ENCODE measurements at places on chromosomes 7 and 10.

GRCh38 chr10:130957423-130957822 is 354.1 kb downstream of the TCERG1L start:
- DNase-seq: no peak

DNA sequence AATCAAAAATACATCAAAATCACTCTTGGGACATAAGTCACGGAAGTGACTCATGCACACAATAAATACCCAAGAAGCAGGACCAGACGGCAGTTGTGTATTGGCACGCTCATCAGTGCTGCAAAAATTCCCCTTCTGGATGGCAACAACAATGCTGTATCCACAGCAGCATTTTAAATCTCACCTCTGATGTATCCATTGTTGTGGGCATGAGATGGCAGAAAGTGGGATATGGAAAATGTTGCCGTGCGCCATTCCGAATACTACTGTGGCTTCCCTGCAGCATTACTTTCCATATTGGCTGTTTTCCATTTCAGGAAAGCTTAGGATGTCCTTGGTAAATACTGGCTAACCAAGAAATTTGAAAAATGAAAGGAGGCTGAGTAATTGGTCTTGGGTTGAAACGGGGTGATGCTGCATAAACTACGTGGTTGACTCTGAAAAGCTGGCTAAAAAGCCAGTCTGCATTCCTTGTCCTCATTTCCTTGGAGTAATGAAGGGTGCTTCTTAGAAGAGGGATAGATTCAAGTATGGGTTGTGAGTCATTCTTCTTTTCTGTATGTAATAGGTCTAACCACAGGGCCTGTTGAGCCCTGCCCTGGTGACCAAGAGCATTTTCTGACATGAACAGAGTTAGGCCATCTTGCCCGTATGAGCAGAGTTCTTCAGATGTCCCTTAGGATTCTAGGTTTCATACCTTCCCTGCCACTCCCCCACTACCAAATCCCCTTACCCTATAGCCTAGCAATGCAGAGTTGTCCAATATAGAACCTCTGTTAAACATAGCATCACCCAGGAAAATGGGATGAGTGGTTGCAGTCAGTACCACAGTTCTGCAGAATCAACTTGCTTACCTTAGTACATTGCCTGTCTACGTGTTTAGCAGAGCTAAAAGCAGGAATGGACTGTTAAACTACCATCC is 36.3 kb upstream of the TOMM7 start:
- peak; percentile 34 for DNase-seq

- DNase-seq: no peak
Measured at GRCh38 chr10:45151467-45152214, 150.9 kb downstream of the ZNF22 start.

GRCh38 chr10:61139592-61139953 is 195.6 kb upstream of the RHOBTB1 start:
- no peak for DNase-seq

DNA sequence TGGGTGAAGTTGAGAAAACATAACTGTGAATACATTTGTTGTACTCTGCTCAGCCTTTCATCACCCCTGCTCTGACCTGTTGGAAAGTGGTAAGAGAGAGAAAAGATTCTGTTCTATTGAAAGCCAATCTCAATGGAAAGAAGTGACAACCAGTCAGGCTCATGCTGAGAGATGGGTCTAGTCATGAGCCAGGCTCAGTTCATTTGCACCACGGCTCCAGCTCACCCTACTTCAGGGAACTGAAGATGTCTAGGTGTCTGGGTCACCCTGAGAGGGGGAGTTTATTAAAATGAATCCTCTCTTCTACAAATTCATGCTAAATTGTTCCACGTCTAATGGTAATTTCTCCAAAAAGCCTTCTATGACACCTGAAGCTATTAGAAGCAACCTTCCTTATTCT is 12.1 kb upstream of the FAS start:
- no peak for DNase-seq

DNA sequence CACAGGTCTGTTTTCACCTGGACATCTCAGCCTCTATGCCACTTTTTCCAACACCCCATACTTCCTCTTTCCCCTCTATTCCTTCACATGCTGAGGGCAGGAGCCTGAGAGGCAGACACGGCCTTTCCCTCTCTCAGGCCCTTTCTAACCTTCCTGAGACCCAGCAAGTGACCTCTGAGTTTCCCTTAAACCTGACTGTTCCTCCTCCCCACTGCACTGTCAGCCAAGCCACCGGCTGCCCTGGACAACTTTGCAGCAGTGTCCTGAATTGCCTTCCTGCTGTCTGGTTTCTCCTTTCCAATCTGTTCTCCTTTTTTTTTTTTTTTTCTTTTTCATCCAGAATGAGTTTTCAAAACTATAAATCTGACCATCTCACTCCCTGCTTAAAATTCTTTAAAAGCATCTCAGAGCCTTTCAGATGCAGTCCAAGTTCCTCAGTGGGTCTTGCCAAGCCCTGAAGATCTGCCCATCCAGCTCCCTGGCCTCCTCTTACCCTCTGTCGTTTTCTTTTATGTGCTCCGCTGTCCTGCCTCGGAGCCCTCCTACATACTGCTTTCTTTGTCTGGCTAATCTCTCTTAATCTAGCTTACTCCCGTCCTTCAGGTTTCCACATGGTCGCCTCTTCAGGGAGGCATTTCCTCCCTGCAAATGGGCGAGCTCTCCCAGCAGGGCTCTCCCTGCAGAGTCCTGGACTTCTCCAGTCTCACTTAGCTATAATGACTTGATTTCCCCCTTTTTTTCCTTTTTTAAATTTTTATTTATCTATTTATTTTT is 30.5 kb downstream of the SLC13A4 start:
- DNase-seq: no peak

DNA sequence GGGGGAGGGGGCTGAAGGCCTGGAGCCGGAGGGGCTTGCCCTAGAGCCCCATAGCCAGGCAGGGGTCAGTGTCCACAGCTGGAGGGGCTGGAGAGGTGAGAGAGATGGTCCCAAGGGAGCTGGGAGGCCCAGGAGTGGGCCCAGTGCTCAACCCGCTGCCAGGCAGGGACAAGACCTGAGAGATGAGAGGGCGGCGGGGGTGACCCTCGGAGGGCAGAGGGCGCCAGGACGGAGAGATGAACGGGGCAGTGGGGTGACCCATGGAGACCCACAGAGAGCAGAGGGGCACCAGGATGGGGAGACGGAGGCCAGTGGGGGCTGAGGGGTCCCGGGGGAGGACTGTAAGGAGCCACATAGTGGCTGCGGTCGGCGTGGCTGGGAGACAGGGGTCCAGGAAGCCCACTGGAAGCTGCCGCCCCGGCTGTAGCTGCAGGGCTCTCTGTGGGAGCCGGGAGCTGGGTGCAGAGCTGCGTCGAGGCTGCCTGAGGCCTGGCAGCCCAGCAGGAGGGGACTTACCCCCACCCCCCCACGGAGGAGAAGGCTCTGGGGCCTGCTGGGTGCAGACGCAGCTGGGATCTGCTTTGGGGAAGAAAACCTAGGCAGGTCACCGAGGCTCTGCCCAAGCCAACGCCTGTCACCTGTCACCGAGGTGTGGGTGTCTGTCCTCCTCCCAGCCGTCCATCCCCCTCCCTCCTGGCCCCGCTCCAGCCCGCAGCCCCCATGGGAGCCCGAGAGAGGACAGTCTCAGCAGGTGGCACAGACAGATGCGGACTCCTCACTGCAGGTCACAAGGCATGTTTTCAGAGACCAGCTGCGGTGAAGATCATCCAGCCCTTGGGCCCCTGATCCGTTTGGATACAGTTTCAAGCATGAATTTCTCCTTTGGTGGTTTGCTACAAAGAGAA is 25.1 kb downstream of the PWWP2B start:
- peak; percentile 66 for DNase-seq

- DNase-seq: no peak
Measured at GRCh38 chr10:36640626-36641025, 484.8 kb upstream of the ANKRD30A start.

- no peak for DNase-seq
Measured at GRCh38 chr7:17524746-17525145, 226.3 kb downstream of the AHR start.

DNA sequence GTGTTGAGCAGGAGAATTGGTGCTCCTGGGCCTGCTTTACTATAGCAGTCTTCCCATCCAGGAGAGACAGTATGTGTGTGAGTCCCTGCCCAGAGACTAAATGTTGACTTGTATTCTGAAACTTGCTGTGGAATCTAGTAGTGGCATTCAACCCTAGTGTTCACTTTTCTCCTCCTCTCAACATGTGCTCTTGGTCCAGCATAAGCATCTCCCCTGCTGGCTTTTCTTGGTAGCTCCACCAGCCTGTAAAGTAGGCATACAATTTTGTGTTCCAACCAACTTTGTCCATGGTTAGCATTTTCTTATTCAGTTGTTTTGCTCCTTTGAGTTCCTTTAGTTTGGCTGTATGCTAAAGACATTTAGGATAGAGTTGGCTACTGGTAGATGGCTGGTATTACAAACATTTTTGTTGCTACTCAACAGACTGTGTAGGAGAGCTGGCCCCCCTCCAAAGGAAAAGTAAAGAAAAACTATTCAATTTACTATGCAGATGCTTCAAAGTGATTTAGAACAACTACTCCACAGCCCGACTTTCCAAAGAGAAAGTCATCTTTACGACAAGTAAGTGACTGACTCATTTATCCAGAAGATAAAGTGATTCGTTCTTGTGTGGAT is 46.0 kb downstream of the ASB4 start:
- no peak for DNase-seq

DNA sequence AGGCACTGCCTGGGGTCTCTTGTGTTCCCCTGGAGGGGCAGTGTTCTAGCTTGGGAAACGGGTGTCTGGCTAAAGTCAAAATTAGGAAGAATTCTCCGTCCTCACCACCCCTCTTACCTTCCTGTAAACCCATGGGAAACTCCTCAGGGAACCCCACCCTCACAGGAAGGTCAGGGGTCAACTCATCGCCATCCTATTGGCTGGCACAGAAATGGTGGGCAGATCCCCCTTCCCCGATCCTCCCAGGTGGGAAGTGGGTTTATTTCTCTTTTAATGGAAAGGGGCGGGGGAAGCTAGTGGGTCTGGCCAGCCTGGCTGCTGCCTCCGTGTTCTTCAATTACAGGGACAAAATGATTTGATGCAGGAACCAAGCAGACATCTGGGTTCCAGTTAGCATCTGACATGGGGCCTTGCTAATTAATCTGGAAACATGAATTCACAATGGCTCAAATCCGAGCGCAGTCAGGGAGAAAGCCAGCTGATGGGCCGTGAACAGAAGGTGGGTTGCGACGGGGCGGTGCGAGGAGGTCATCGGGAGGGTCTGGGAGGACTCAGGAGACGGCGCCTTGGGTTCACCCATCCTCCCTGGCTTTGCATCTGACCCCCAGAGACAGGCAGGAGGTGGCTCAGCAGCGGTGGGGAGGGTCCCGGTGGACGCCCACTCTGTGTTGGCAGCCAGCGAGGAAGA is 66.6 kb downstream of the SLIT1 start:
- DNase-seq: no peak

DNA sequence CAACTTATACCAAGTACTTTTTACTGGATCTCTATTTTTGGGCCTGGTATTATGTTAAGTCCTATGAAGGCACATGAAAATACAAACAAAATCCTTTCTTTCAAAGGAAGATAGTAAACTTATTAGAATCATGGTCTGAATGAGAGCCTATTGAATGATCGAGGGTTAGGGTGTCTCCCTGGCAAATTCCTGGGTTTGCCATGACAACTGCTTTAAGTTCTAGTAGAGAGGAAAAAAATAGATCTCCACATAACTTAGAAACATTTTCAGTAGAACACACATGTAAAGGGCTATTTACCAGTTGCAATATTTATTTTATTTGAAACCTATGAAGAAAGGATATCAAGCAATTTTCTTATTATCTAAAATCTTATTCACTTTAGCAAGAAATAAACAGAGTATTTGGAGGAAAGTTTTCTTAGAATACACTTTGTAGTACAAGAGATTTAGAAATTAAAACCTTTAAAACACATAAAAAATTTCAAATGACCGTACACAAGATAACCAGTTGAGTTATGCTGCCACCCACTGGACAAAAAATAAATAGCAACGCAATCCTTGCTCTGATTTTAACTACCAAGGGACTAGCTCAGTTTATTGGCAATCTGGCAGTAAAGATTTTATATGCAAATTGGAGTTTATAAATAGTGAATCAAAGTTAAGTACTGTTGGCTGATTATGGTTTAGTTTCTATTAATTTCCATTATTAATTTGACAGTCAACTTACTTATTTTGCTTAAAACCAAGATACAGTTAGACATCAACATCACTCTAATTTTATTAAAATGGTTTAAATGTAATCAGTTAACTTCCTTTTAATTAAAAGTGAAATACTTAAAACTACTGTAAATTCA is 33.9 kb downstream of the CACUL1 start:
- peak; percentile 45 for DNase-seq

DNA sequence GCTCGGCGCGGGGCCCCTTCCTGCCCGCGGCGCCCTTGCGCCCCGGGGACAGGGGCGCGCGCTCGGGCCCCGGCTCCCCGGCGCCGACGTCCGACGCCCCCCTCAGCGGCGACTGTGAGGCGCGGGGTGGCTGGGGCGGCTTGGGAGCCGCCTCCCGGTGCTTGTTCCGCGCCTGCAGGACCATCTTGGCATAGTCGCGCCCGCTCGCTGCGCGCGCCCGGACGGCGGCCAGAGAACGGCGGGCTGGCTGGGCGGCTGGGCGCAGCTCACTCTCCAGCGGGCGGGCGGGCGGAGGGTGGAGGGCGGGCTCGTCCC is at the start of gene DPY19L1:
DPY19L1 (minus strand) TSS at position 275 of the 315 bp plus-strand sequence; CDS start at position 184, 91 bp downstream.
- no peak for DNase-seq

- no peak for DNase-seq
Measured at GRCh38 chr7:28565980-28566379, 153.7 kb downstream of the CREB5 start.

DNA sequence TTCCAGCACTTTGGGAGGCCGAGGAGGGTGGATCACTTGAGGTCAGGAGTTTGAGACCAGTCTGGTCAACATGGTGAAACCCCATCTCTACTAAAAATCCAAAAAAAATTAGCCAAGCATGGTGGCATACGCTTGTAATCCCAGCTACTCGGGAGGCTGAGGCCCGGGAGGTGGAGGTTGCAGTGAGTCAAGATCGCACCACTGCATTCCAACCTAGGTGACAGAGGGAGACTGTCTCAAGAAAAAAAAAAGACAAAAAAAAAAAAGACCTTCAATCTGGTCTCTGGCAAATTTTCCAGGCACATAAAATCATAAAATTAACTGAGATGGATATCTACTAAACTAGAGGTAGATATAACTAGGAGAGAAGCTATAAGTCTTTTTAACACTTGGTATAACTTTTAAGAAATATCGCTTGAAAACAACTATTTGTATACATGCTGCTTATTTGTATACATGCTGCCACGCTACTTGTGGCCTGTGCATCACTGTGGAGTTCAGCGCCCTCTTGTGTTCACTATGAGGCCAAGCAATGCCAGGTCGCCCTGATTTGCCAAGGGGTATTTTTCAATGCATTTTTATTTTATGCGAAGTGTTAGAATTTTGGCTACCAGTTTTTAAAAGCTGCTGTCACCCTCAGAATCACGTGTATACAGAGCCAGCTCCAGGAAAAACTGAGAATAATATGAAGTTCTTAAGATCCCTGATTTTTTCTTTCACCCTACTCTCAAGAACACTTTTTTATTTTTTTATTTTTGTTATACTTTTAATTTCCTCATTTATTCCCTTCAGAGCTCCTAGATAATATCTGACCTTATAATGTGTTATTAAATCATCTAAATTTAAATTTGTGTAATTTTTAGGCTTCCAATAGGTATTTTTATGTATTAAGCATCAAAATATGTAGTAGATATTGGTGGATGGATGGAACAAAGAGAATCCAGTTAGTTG is 26.7 kb downstream of the CYCS start:
- DNase-seq: peak; percentile 69
